Activated CD4-positive, alpha-beta T cell treated with anti-CD3 and anti-CD28 coated beads, Interleukin-2, amount 10 ng/mL, durations not matched to agents 24 days and 14 days (primary cell): ENCODE measurements at places on chromosomes 6 and 20.

GRCh38 chr20:11921321-11921720, 3.6 kb downstream of the BTBD3 start:
- DNase-seq = no peak
- H3K27me3 ChIP-seq = no peaks in the 10 kb centered on the region
- peaks cover 3% of the 10 kb centered on the region for H3K36me3 ChIP-seq
- no peak overlapping the region for H3K27ac ChIP-seq

- no peak overlapping the region for H3K4me3 ChIP-seq
- no peaks in the 10 kb centered on the region for H3K27me3 ChIP-seq
- DNase-seq = no peak
- H3K36me3 ChIP-seq = no peaks in the 10 kb centered on the region
- H3K4me1 ChIP-seq = no peaks in the 10 kb centered on the region
Observed at GRCh38 chr6:106858653-106859092, 115.9 kb downstream of the CD24 start.

DNA sequence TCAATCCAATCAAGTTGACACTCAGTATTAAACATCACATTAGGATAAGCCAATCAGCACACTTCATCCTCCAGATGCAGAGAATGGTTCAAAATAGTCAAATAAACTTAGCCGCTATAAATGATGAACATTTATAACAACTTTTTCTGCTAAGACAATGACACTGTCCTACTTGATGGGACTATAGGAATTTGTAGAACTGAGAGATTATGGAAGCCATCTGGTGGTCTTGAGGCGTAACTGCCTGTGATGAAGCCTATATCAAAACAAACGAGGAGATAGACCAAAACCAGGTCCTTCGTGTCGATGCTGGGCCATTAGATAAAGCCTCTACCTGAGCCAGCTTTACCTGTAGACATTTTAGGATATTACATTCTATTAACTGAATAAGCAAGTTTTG, 631.1 kb downstream of the COL12A1 start:
- H3K27me3 ChIP-seq = no peaks in the 10 kb centered on the region
- H3K4me1 ChIP-seq = no peaks in the 10 kb centered on the region
- H3K27ac ChIP-seq = no peak overlapping the region
- no peaks in the 10 kb centered on the region for H3K36me3 ChIP-seq

DNA sequence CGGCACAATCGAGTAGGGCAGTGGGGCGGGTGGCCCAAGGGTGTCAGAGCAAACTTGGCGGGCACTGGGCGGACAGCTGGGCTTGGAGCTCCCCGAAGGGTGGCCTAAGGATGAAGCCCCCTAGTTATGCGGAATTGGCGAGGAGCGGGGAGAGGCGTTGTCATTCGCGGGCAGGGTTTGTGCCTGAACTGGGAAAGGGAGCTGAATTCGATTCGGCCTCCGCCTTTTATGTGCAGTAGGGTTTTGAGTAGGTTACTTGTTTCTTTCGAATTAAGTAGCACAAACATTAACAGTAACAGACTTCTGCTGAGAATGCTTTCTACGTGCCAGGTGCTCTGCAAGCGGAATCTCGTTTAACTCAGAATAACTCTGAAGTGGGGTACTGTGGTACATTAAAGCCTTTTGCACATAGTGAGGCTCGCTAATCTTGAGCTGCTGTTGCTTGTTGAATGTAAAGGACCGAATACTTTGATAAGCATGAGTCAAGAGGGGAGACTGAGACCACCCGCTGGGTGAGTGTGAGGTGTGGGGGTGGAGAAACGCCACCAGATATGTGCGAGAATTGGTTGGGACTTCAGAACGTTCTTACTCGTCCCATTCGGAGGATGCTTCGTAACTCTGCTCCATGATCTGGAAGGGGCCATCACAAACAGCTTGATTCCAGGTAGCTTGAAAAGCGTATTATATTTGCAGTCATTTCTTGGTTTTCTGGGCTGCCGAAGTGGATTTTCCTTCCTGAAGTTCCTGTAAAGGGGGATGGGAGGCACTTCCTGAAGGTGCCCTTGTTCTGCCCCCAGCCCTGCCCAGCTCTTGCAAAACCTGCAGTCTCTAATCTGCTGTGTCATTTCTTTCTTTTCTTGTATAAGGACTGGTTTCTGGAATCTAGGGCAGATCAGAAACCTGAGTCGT, 833 bp downstream of the RAB5IF start:
- peak overlapping the region; percentile 100 for H3K4me3 ChIP-seq
- peak overlapping the region; percentile 94 for H3K27ac ChIP-seq
- peak; percentile 71 for DNase-seq
- H3K27me3 ChIP-seq = no peaks in the 10 kb centered on the region
- peaks cover 21% of the 10 kb centered on the region for H3K4me1 ChIP-seq

GRCh38 chr6:18532139-18532538, 145.0 kb downstream of the RNF144B start:
- no peak for DNase-seq
- H3K27ac ChIP-seq = no peak overlapping the region
- H3K36me3 ChIP-seq = no peaks in the 10 kb centered on the region
- H3K4me1 ChIP-seq = no peaks in the 10 kb centered on the region
- H3K27me3 ChIP-seq = peaks cover 8% of the 10 kb centered on the region

GRCh38 chr6:55758156-55758937, 117.0 kb downstream of the BMP5 start:
- DNase-seq = no peak
- no peaks in the 10 kb centered on the region for H3K27me3 ChIP-seq
- H3K4me1 ChIP-seq = no peaks in the 10 kb centered on the region
- H3K27ac ChIP-seq = no peak overlapping the region
- H3K4me3 ChIP-seq = no peak overlapping the region

DNA sequence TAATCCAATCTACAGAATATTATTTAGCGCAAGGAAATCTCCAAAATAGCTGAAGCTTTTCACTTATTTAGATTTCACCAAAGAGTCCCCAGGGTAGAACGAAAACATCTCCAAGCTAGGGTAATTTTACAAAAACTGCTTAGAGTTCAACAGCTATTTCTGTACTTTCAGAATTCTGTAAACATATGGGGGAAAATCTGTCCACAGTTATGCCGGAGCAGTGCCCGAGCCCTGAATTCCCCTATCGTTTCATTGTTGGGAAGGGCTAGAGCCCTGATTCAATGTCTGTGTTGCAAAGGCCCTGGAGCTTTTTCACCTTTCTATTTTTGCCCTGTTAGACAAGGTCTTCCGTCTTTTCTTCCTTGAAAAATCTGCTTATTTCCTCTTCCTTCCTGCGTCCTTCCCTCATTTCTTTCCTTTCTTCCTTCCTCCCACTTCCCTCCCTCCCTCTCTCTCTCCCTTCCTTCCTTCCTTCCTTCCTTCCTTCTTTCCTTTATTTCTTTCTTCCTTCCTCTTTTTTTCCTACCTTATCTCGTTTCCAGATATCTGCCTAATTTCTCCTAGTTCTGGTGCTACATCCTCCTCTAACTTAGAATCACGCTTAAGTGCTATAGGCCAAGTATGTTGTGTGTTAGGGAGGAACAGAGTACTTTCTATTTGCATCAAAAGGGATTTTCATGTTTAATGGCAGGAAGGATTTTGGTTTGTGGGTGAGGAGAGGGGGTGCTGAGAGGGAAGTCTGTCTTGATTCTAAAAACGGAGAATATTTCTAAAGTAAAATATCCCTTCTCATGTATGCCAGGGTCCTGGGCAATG, 122.5 kb upstream of the BMP2 start:
- no peak overlapping the region for H3K27ac ChIP-seq

GRCh38 chr20:44137266-44137801, 49.7 kb downstream of the JPH2 start:
- no peak overlapping the region for H3K27ac ChIP-seq
- H3K27me3 ChIP-seq = peaks cover 16% of the 10 kb centered on the region
- no peak for DNase-seq
- no peaks in the 10 kb centered on the region for H3K36me3 ChIP-seq
